ENCODE measurements at places on chromosomes 1 and 21.

DNA sequence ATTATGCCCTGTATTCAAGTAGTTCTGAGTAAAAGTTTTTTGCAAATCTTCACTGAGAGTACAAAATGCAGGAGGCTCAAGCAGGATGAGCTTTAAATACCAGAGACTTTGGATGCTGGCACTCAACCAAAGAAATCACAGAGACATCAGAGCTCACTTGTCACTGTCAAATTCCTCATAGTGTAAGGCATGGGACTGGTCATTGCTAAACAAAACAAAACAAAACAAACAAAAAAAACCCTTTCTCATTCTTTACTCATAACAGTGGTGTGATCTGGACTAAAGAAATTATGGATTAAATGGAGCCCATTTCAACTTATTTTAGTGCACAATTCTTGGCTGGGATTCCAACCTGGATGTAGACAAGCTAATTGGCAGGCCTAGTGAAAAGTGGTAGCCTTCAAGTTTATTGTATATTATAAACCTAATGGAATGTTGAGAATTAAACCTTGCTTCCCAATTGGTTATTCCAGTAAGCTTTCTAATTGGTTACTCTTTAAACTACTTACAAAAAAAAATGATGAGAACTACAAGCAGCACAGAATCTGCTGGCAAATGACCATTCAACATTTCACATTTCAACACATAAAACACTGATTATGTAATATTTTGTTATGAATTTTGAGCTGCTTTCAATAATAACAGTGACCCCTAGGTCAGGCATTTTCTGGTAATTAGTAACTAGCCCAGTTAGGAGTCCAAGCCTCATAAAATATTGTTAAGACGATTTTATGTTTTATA lies 30.6 kb upstream of the NEK7 start:
- no peak for DNase-seq

GRCh38 chr21:29549614-29550013 lies 250.9 kb downstream of the BACH1 start:
- DNase-seq = no peak

- DNase-seq = no peak
Observed at GRCh38 chr1:239219679-239220078, 166.7 kb upstream of the CHRM3 start.

DNA sequence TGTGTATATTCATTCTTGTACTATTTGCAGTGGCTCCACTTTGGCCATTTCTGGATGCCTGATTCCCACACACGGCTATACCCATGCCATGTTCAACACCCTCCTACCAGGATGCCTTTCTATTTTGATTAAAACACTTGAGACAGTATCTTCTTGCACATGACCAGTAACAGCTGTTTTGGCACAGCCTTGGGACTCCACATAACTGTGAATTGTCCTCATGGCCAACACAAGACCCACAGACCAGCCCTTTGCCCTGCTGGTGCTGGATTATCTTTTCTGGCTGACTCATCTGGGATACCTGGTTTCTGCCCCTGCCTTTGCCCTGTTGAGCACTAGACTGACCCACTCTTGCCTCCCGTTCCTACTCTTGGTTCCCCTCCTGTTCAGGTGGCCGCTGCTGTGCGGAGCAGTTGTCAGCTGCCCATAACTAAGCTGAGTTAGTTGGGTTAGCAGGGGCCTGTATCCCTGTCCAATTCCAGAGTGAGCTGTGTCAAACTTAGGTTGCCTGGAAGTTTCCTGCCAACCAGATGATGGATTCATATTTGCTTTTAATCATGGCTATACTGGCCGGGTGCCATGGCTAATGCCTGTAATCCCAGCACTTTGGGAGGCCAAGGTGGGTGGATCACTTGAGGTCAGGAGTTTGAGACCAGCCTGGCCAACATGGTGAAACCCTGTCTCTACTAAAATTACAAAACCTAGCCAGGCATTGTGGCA lies 10.8 kb upstream of the EYA3 start:
- DNase-seq = no peak

- DNase-seq = no peak
Observed at GRCh38 chr1:30166174-30166573, 557.2 kb downstream of the MATN1 start.
